C1 segment of cervical spinal cord (tissue), 14 donors: ENCODE measurements at places on chromosomes 1 and 21.

- no peak for DNase-seq
These were observed 1.6 kb downstream of the FCN3 start for GRCh38 chr1:27372808-27373690.

- DNase-seq: no peak
These were observed 32.5 kb downstream of the XKR8 start for GRCh38 chr1:27992276-27992675.

GRCh38 chr1:26287033-26287711, 7.3 kb downstream of the SH3BGRL3 start:
- DNase-seq: no peak

DNA sequence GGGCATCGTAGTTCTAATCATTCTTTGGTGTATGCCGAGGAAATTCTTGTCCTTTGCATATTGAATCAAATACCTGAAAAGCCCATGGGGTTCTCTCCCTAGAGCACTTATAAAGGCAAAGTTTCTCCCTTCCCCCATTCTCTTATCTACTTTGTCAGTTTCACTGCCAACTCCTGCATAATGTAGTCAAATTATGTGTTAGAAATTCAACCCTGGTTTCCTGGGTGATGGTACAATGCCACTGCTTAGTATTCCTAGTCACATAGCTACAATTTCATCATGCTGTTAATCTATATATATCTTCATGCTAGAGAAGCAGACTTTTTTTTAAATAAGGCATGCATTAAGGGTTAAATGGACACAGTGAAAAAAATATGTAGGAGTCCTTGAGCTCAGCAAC, 119.0 kb downstream of the PDE4B start:
- DNase-seq: no peak

DNA sequence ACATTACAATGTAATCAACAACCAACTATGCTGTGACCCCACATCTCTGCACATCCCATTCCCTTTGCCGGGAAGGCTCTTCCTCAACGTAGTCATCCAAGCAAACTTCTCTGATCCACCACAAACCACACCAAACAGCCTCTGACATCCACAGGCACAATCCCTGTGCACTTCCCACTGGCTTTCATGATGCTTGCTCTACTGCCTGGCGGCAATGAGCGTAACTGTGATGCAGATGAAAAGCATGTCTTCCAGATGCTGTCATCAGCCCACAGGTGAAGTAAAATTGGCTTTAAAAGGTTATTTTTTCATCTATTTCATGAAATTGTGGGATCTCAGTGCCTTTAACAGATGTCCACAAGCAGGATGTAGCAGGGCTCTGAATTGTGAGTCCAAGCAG, 635.2 kb downstream of the SMYD3 start:
- no peak for DNase-seq

- no peak for DNase-seq
These were observed 460 bp downstream of the SERPINC1 start for GRCh38 chr1:173916667-173917066.

DNA sequence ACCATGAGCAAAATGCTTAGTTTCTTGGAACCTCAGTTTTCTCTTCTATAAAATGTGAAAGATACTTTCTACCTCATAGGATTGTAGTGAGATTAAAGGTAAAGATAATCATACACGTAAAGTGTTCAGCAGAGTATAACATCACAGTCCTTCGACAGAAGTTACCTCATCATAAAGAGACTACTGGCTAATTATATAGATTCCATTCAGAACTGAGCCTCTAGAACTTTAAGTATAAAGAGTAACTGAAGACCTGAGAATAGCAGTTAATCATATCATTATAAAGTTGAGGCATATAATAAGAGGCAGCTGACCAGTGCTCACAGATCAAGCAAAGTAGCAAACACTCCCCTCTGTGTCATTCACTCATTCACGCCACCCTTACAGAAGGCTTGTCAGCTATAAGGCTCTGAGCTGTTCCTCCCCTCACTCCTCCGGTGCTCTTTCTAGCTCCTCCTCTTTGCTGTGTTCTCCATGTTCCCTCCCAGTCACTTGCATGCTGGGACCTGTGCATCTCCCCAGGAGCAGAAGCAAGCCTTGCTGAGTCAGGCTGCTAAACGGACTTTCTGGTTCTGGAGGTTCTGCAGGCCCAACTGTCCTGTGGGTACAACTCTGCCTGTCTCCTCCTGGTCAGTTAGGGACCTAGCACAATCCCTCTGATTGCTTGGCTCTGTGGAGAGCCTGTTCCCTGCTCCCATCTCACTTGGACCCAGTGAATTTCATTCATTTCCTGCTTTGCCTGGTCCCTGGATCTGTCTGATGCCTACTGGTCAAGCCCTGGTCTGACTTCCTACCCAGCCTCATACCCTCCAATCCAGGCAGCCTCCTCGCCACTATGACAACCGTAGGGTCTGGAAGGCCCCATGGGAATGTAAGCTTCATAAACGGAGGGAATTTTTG, 28.3 kb upstream of the LY9 start:
- DNase-seq: no peak

- DNase-seq: no peak
These were observed 17.2 kb downstream of the LSS start for GRCh38 chr21:46211376-46211775.

DNA sequence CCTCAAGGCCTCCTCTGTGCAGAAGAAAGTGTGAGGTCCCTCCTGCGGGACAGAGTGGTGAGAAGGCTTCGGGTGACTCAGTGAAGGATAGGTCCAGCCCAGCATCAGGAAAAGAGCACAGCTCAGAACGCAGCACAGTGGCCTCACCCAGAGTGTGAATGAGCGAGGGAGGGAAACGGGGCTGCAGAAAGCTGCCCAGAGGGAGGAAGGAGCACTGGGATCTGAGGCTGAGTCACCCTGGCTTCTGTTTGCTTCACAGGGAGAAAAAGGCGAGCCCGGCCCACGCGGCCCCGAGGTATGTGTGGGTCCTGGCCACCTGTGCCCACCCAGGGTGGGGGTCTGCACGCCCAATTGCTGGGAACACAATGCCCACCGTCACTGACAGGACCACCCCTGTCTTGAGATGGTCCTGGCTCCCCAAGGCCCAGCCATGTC, 24.3 kb downstream of the COL6A2 start:
- DNase-seq: no peak

- no peak for DNase-seq
These were observed 55.0 kb upstream of the PAX7 start for GRCh38 chr1:18575620-18576019.
